ENCODE measurements at places on chromosomes 3 and 15. TPM values are rescaled to one million over a fixed set of nuclear protein-coding genes. Genes with fewer than 3 reads are reported as not detected.

The SSR3 gene
- total RNA-seq, result 109 TPM

The CILP gene
- 434 TPM for total RNA-seq

The PSTPIP1 gene
- 6.3 TPM for total RNA-seq

The PROS1 gene
- 67.0 TPM for total RNA-seq

The SEMA3B gene
- total RNA-seq, result 94.1 TPM

The AQP9 gene
- 56.8 TPM for total RNA-seq

The NPAP1 gene
- total RNA-seq, result not detected

The WNT7A gene
- total RNA-seq, result not detected

- no peak for DNase-seq
Measured at GRCh38 chr3:33171580-33171979, 47.0 kb downstream of the SUSD5 start.

- DNase-seq, result no peak
Measured at GRCh38 chr3:139814646-139815045, 120.3 kb upstream of the CLSTN2 start.

GRCh38 chr3:3813013-3813412, 13.8 kb downstream of the LRRN1 start:
- DNase-seq, result no peak

DNA sequence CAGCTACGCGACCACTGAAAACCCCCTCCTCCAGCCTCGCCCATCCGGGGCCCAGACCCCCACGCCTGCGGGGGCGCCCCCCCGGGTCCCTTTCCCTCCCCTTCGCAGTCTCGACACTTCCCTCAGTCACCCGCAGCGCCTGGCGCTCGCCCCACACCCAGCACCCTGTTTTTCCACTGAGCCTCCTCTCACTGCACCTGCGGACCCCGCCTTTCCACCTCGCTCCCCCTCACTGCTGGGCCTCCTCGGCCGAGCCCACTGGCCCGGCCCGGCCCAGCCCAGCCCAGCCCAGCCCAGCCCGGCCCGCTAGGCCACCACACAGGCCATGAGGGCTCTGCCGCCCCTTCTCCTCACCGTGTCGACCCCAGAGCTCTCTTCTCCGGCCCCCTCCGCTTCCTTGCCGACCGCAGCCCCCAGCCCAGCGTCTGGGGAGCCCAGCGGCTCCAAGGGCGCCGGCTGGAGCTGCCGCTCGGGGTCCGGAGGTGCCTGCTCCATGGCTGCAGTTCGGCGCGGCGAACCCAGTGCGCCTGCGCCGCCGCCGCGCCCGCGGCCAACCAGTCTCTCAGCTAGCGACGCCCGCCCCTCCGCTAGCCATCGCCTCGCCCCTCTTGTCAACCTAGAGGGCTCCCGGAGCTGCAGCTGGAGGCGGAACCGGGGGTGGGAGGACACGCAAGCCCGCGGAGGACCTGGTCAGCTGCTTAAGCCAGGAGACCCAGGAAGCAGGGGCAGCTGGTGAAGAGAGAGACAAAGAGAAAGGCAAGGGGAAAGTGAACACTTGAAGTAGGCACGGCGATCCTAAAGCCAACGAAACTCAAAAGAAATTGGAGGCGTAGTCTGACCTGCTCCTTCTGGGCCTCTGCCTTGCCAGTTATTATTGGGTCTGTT, at the start of gene SNX4:
TSS of gene SNX4 (minus strand) at position 525 of the 885 bp plus-strand sequence. CDS start at position 495, 30 bp downstream.
- DNase-seq, result peak; percentile 75

DNA sequence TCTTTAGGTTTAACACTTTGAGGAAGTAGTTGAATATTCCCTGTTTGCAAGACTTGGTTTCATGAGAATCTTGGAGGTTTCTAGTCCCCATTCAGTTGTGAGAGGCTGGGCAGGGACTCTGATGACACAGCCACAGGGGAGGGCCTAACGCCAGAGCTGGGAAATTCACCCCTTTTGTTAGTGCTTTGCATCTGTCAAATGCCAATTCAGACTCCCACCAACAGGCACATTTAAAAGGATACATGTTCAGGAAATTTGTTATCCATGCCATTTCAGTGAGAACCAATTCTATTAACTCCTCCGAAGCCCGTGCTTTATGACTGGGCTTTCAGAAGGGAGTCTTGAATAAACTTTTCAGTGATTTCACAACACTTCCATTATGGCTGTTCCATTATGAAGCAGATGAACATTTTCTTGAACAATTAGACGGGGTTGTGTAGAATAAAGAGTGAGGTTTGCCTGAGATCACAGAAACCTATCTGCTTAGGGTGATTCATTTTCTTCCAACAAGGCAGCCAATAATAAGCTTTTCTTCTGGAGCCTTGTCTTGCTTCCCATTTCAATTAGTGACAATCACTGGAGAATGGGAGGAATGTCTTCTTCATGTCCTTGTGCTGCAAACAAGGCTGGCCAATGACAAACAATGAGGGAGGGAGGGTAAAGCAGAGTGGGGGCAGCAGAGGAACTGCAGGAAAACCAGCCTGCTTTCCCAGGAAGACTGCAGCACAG, 90.6 kb downstream of the SOX14 start:
- DNase-seq, result no peak

DNA sequence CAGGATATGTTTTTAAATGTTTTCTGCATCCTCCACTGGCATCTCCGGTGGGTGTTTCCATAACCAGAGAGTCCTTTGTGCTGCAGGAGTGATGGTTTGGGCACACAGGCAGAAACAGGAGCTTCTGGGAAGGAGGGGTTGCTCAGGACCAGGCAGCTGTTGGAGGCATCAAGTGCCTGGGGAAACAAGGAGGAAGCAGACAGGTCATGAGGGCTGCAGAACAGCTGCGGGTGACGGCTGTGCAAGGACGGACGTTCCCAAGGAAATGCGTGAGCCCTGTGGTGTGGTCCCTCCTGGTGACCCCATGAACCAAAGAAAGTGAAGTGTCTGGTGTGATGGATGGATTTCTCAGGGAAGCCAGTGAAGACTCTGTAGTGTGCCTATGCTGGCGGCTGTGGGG, 61.2 kb upstream of the TNFAIP8L3 start:
- no peak for DNase-seq

DNA sequence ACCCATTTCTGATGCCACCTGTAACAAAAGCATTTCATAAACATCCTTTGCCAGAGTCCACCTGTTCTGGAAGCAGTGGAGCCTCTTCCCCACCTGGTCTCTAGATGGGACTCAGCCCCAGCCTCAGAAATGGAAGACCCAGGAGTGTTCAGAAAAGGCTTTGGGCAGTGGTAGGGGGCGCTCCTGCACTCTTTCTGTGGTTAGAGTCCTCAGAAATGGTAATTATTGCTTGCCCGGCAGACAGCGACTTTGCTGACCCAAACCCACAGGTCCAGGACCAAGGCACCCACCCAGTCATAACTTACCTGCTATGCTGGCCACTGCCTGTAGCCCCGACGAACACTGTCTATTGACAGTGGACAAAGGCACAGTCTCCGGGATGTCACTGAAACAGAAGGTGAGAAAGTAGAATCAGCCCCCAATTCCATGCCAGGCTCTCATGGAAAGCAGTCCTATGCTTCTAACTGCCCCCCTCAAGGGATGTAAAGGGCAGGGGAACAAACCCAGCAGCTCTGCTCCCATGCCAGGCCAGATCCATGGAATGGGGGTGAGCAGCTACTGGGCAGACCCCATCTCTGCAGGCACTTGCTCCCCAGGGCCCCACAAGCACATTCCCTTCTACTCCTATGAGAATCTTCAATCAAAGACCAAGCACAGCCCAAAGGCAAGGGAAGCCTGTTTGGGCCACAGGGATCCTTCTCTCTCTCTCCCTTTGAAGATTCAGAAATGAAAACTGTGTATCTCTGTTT, 5.1 kb downstream of the ACAA1 start:
- DNase-seq, result no peak

GRCh38 chr3:151362751-151363174, 21.8 kb downstream of the P2RY12 start:
- DNase-seq, result no peak

DNA sequence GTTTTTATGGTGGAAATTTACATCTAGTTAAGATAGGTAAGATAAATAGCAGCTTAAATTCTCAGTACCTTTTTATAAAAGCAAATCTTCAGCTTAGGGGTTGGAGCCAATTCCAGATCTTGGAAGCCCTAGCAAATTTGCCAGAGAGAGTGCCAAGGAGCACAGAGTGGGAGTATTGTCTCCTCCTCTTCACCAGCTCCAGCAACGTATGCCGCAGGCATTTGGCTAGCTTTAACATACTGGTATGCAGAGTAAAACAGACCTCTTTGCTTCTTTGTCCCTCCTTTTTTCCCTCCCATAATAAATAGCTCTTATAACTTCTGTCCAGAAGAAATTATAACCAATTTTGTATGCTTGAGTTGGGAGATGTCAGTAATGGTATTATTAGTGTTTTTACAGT, 140.4 kb downstream of the DIPK2A start:
- no peak for DNase-seq

DNA sequence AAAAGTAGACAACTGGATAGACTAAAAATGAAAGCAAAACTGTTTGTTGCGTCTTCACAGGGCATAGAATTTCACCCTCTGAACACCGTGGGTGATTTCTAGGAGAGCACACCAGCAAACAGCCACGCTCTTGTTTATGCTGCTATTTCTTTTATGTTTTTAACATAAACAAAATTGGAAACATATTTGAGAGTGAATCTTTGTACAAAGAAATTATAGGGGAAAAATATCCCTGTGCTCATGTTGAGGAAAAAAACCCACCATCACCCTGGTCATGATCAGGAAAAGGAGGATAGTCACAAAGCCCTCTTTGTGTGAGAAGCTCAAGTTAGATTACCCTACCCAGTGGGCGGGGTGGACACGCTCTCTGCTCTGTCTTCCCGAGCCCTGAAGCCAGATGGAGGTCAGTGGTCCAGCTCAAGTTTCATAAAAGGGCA, 313.3 kb downstream of the SATB1 start:
- no peak for DNase-seq

DNA sequence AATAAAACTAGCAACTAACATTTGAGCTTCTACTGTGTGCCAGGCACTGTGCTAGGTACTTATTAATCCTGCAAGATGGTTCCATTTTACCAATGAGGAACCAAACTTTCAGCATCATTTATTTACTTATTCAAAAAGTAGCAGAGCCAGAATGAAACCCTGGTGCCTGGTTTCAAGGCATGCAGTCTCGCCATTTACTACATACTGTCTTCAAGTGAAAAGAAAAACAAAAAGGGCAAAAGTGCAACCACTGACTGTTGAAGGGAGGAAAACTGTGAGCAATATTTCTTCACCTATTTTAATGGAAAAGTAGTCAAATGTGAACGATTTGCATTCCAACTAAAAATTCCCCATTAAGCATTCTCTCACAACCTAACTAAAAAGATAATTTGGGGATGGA, 8.7 kb downstream of the DCUN1D1 start:
- DNase-seq, result no peak

DNA sequence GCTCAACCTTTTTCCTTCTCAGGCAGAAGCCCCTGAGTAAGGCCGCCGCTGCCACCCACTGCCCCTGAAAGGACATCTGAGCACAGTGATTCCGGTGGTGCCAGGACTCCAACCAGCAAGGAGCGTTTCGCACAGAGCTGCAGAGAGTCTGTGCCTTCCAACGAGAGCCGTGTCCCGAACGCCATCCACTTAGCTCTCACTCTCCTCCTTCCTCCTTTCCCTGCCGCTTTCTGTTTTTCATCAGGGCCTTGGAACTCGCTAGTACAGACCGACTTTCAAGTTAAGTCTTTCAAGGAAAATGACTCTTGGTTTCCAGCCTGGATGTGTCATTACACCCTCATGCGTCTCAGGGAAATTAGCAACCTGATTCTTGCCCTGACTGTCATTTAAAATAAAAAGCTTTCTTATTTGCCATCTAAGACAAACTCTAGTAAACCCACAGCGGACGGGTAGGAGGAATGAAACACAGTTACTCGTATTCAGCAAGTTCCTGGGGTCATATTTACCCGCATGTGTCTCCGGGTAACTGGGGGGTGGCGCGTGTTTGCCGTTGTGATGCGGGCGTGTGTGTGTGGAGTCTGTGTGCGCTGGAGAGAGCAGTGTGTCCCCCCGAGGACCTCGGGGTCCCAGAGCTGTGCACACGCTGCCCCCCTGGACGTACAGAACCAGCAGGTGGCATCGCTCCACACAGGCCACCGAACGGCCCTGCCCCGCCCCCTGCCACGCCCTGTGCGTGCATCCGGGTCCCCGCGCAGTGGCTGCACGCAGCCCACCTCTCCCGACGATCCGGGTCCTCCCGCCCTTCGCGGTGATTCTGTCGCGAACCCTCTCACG, 30.4 kb upstream of the ALDH1A3 start:
- DNase-seq, result no peak

DNA sequence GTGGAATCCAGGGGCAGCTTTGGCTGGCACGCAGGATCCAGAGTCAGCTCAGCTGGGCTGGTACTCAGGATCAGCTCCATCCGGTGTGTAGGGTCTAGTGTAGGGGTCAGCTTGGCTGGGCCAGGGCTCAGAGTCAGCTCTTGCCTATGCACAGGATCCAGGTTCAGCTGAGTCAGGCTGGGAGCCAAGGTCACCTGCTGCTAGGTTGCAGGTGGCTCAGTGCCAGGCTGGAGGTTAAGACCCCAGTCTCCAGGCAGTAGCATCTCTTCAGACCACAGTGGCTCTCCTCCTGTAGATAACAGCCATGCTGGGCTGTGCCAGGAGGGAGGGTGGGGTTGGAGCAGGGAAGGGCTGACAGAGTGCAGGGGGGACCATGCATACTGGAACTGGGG, 1.8 kb downstream of the HYAL3 start:
- DNase-seq, result no peak

DNA sequence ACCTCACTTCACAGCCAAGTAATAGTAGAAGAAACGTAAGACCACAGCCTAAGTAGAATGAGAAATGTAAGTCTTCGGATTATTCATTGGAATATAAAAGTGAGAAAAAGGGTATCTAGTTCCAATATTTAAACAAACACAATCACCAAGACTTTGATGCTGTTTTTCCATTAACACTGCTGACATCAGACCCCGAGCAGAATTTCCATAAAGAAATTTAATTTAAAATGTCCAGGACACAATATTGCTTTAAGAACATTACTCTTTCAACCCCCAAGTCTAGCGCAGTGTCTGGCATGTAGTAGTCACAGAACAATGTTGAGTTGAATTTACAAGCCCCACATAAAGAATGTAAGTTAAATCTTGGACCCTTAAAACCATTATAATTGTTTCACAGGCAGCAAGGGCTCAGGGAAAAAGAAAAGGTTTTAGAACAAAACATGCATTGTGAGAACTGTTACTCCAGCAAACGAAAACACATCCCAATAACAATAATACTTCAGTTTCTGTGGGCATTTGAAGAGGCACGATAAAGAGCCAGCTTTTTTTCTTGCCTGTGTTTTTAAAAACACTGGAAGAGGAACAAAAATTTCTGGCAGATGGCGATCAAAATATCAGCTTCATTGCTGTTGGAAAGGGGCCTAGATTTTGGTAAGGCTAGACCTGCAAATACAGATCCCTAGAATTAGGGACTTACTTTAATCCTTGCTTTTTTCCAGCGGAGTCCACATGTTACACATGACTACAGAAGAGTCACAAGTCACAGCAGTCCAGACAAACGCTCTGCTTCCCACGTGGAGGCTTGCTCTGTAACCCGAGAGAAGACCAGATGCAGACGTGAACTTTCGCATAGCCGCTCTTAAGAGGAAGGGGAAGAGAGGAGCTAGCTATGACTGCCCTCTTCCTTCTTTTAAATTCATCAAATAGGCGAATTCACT, 77.9 kb upstream of the IGSF10 start:
- no peak for DNase-seq

DNA sequence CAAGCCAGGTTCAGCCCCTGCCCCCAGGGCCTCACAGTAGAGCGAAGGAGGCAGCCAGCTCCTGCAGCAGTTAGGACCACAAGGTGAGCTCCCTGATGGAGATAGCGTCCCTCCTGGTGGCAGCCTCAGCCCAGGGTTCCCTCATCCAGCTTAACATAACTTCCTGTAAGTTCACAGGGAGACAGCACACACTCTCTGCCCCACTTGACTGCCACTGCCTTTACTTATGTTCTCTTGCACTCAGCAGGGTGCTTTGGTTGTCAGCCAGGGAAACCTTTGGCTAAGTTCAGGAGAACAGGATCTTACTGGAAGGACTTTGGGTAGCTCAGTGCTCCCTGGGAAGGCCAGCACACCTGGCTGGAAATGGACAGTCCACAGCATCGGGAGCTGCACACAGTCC, 10.9 kb downstream of the KBTBD13 start:
- no peak for DNase-seq
